Activated B cell treated with CpG ODN at 0.5 μM for 24 hours (primary cell): ENCODE measurements at places on chromosomes 1 and 21. TPM values are rescaled to one million over a fixed set of nuclear protein-coding genes. Genes with fewer than 3 reads are reported as not detected.

- DNase-seq, result no peak
Measured at GRCh38 chr1:21939650-21940374, 2.7 kb upstream of the HSPG2 start.

- DNase-seq, result no peak
Measured at GRCh38 chr1:20983297-20983889, 193.3 kb downstream of the EIF4G3 start.

- no peak for DNase-seq
Measured at GRCh38 chr1:41802532-41803501, 115.9 kb downstream of the HIVEP3 start.

VHLL gene
- total RNA-seq, result not detected in 2 replicates

ZNF436 gene
- total RNA-seq, result 5.1 and 5.6 TPM in 2 replicates
